ENCODE measurements at places on chromosomes 1 and 21.

- no peak for DNase-seq
Observed at GRCh38 chr1:4944911-4945310, 290.5 kb downstream of the AJAP1 start.

GRCh38 chr1:58660105-58660504 is 39.8 kb downstream of the MYSM1 start:
- no peak for DNase-seq

DNA sequence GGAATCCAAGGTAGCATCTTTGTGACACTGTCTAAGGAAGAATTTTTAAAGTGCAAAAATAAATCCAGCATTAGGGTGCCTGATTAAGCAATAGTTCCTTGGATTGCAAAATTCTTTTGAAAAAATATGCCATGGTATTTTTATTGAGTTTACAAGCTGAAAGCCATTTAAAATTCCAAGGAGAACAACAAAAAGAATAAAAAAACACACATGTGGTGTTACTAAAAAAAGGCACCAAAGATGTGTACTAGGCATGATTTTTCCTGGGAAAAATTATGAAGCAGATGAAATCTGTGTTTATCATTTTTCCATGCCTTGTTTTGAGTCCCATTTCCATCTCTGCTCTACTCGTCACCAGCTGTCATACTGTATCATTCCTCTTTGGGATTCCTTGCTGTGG is 157.0 kb upstream of the ZNHIT6 start:
- no peak for DNase-seq

- no peak for DNase-seq
Observed at GRCh38 chr1:217586586-217586985, 44.3 kb downstream of the GPATCH2 start.

- no peak for DNase-seq
Observed at GRCh38 chr1:93137604-93138292, 42.5 kb downstream of the TMED5 start.

GRCh38 chr1:21292984-21293536 is 2.8 kb upstream of the ECE1 start:
- DNase-seq: no peak

DNA sequence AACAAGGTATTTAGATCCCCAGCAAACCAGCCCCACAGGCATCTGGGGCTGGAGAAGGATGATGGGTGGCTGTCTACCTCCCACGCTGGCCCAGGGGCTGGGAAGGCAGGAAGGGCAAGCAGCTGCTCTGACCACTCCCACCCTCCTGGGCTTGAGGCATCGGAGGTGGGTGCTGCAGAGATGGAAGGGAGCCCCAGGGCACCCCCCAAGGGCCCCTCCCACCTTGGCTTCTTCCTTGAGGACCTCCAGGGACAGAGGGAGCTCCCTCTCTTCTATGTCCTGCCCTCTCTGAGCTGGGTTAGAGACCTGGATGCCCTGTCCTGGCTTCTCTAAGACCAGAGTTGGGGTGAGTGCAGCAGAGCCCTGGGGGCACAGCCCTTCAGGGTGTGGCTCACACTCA is 3.1 kb downstream of the CD52 start:
- DNase-seq: no peak

DNA sequence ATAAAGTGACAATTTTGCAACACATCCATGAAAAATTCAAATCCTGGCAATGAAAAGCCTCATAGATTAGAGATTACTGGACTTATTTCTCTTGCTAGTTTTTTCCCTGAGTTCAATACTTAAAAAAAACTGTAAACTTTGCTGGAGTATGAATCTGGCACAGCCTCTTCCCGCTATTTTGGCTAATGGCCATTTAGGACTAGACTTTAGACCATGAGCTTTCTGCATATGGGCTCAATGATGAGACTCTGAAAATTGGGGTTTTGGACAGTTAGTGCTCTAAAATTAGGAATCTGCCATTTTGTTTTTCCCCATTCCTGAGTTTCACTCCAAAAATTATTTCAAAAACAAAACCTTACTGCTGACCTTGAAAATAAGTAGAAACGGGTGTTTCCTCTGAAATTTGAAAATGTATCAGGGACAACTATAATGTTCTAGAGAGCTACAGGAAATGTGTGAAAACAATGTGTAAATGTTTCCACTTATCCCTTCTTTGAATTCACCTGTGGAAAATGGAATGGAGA is 137.5 kb downstream of the HMCN1 start:
- DNase-seq: no peak

GRCh38 chr1:104125266-104125665 is 375.6 kb downstream of the AMY1C start:
- no peak for DNase-seq

DNA sequence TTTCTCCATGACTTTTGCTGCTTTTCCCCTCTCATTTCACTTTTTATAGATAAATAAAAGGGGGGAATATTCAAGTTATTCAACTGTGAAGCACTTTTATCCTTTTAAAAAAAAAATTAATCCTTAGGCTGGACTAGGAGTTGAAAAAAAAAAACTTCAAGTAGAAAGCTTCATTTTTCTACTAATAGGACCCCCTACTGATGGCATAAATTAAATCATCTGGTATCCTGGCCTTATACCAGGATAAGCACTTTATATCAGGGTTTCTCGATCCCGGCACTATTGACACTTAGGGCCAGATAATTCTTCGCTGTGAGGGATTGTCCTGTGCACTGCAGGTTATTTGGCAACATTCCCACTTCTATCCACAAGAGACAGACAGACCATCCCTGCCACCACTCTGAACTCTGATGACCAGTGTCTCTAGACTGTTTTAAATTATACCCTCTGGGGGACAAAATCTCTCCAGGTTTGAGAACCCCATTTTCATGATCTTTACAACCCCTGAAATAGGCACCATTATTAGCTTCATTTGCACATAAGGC is 17.6 kb downstream of the USP33 start:
- DNase-seq: no peak

- peak; percentile 2 for DNase-seq
Observed at GRCh38 chr1:218787826-218788225, 385.9 kb upstream of the LYPLAL1 start.

DNA sequence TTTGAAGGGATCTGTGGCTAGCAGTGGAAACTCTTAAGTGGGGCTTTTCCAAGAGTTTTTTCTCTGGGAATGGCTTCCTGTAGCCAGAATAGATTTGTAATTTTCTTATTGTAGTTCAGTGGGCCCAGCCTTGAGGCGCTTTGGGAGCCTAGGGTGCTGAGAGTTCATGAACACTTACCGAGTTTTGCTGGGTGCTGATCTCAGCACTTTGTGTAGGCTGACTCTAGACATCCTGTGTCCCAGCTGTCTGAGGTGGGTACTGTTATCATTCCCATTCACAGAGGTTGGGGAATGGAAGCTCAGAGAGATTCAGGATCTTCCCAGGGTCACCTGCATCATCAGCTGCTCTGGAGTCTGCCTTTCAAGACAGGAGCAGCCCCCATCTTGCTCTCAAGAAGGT is 7.0 kb downstream of the PPFIA4 start:
- DNase-seq: no peak

GRCh38 chr1:81220614-81221071 is 580.1 kb upstream of the ADGRL2 start:
- DNase-seq: no peak

- DNase-seq: peak; percentile 64
Observed at GRCh38 chr21:39715804-39716397, 29.1 kb upstream of the IGSF5 start.

GRCh38 chr1:227417756-227418480 is 99.6 kb upstream of the CDC42BPA start:
- no peak for DNase-seq

DNA sequence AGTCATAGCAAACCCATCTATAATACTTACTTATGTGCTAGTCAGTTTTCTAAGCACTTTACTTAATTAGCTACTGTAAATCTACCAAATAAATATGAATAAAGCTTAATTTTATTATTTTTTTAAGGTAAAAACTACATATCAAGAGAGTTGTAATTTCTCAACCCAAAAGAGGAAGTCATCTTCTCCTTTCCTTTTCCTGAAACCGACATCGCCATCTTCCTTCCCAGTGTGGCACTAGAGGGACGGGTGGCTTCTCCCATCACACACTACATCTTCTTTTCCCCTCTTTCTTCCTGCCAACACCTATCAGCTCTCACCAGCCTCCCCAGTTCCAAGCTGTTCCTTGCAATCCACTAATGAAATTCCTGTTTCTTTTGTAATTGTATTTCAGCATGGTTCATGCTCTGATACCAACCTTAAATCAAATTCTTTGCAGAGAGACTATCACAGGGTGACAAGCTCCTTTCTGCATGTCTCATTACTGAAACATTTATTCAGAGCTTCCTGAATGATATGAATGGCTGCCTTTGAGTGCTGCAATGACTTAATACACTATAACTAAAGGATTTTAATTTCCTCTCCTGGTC is 251.6 kb upstream of the FAM78B start:
- DNase-seq: no peak

- no peak for DNase-seq
Observed at GRCh38 chr1:18948913-18949685, 7.4 kb downstream of the IFFO2 start.

DNA sequence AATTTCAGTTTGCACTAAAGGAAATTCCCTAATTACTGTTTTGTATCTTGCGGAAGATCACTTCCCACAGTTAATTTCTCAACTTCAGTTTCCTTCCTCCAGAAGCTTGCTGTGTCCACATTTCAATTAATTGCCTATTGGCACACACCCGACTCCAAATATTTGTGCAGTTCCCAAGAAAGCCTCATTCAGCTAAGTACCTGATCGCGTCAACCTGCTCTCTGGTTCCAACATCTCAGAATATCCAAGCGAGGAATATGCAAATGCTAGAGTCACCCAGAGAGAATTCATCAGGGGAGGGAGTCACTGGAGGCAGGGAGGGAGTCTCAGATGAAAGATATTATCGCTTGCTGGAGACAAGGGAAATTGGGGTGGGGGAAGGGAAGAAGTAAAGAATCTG is 351.3 kb downstream of the RRAGC start:
- no peak for DNase-seq

DNA sequence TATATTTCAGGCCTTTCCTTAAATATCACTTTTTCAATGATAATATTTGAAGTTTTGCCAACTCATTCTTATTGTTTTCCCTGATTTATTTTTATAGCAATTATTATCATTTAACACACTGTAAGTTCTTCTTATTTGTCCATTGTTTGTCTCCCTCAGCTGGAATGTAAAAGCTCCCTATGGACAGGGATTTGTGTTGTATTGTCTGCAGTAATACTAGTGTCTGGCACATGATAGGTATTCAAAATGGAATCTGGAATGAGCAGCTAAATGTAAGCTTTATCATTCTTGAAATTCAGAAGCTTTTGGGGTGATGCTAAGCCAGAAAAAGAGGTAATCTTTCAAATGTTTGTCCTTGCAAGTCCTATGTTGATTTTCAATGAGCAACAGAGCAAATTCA is 112.1 kb downstream of the NEGR1 start:
- no peak for DNase-seq

DNA sequence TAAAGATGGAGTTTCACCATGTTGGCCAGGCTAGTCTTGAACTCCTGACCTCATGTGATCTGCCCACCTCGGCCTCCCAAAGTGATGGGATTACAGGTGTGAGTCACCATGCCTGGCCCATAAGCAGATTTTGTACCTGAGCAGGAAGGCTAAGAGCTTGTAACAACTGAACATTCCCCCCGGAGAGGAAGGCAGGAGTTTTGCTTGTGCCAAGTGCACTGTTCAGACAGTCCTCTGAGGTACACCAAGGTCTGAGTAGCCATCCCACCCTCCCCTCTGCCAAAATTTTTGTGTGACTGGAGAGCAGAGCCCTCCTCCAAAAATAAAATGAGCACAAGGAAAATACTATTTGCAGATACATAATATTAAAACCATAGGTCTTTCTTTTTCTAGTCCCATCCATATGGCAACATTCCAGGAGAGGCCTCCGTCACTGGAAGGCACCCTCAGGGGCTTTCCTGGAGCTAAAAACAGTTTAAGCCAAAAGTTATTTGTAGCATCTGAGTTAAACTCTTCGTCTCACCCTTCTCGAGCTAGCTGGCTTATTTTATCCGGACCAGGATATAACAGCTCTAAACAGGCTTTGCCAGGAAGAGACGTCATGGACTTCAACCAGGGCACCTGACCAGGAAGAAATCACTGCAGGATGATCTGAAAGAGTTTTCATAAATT is 27.2 kb downstream of the CAPN2 start:
- no peak for DNase-seq

GRCh38 chr1:37288900-37289299 is 185.5 kb upstream of the ZC3H12A start:
- no peak for DNase-seq

DNA sequence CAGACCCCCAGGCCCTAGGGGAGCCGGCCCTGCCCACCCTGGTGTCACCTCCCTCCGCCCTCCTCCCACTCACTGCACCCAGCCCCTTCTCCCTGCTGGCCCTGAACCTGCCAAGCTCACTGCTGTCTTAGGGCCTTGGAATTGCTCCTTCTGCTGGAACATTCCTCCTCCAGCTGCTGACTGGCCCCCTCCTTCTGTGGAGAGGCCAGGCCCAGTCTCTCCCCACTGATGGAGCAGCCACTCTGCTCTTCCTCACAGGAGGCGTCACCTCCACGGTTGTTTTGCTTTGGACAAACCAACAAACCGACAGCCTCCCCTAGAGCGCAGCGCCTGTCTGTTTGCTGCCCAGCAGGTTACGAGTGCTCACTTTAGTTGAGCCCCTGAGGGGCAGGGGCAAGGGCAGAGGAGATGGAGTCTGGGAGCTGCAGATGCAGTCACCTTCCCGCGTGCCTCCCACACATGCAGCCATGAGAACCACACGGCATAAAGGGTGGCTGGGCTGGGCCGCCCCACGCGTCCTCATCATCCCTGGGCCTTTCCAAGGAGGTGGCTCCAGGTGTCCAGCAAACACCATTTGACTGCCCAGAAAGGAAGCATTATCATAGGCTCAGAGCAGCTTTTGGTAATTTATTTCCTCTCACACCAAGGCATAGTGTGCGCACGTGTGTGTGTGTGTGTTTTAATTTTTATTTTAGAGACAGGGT is 9.4 kb downstream of the OXCT2 start:
- no peak for DNase-seq

DNA sequence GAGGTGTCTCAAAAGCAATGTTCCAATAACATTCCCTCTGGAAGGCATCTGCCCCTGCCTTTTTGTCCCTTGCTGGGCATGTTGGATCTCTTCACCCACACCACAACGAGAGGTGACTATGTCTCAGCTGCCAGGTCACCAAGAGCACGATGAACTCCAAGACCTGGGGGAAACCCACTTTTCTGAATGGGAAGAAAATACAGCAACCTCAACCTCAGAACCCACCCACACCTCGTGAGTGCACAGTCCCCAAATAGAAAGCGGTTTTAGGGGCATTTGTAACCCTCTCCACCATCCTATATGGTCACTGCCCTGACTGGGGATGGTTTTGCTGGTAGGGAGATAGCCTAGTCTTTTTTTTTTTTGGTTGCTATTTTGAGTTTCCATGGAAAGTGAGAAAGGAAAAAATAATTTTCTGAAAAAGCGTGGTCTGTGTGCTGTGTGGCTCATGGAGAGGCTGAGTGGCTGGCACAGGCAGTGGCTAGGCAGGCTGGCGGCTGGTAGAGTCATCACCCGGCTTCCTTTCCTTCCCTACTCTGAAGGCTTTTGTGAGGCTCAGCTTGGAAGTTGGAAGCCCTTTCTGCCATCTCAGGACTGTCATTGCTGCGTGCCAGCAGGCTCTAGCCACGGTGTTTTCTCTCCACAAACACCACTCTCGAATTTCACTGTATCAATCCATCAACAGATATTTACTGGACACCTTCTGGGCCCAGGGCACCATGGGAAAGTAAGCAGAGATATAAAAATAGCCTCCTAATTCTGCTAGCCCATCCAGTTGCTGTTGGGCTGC is 15.8 kb downstream of the TSPAN2 start:
- DNase-seq: no peak

Data from NCI-H1436 (cell line).